Stimulated activated CD8-positive, alpha-beta memory T cell treated with anti-CD3 and anti-CD28 coated beads, Interleukin-12 subunit alpha, Interleukin-12 subunit beta, amount 100 ng/mL, for 1 hour (primary cell): ENCODE measurements at places on chromosomes 5 and 9.

- DNase-seq = no peak
Measured at GRCh38 chr9:8723195-8723594, 923.6 kb upstream of the DMAC1 start.

DNA sequence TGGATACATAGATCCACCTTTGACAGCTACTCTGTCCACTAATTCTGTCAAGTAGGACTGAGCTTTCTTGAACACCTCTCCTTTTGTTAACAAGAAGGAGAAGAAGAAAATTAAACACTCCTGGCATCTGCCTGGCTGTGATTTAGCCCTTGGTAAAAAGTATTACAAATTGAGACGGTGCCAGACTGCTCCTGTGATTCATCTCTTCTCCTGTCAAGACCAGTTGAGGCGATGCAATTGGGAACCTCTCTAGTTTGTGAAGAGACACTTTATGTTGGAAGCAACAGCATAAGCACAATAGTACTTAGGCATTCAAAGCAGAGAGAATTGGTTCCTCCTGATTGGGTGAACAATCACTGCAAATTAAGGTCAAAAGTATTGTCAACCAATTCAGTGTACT is 72.7 kb downstream of the GHR start:
- DNase-seq = no peak

DNA sequence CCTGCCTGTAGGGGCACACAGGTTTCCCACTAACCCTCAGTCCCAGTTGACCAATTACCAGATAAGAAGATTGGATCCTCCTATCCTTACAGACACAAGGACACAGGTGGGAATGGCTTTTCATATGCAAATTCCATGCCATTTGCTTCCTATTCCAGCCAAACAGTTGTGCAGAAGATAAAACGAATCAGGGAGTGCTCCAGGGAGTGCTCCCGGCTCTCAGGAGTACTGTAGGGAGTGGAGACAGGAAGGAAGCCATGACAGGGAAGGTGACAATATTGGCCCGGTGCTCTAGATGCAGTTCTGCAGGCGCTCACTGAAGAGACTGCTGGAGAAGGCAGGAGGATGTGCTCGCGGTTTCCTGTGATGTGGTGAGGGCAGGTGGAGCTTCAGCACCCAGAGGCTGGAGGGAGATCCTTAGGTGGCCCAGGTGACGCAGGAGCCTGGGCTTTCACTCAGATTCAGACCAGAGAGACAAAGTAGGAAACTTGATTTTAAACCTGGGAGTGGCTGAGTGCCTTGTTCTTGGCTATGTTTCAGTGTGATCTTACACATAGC is 260.0 kb downstream of the AUH start:
- DNase-seq = peak; percentile 52

GRCh38 chr5:148072207-148072606 is 8.4 kb downstream of the SPINK5 start:
- DNase-seq = no peak

GRCh38 chr5:31748458-31749172 is 109.7 kb downstream of the PDZD2 start:
- DNase-seq = no peak

GRCh38 chr9:132409828-132410528 is at the start of gene CFAP77:
CFAP77 (plus strand) TSS chr9:132410211; CDS start chr9:132410272, 61 bp downstream.
- no peak for DNase-seq

DNA sequence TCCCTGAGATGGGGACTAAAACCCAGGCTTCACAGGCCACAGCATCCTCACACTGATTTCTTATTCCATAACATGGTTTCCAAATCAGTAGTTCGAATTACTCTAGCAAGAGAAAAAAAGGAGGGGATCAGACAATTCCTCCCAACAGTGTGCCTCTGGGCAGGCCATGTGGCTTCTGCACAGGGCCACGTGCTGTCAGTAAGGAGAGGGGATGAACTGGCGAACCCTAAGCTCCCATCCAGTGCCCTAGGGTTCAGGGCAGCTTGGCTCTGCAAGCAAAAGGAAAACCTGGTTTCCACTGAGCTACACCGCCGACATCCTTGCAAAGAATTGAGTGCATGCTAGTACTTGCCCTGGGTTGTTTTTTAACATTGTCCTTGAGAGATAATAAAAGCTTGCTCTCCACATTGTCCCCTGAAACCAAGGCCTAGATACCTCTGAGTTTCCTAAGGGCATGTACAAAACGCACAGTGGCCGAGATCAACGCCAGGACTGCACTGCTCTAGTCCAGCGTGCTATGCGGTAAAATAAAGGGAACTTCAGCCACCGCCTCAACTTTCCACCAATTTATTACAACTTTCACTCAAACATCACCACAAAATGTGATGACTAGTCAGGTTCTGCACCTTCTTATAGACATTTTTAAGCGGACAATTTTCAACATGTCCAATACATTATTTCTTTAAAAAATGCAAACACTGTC is 4.5 kb downstream of the CAMSAP1 start:
- no peak for DNase-seq

- no peak for DNase-seq
Measured at GRCh38 chr9:96556701-96557461, 62.8 kb downstream of the CDC14B start.

DNA sequence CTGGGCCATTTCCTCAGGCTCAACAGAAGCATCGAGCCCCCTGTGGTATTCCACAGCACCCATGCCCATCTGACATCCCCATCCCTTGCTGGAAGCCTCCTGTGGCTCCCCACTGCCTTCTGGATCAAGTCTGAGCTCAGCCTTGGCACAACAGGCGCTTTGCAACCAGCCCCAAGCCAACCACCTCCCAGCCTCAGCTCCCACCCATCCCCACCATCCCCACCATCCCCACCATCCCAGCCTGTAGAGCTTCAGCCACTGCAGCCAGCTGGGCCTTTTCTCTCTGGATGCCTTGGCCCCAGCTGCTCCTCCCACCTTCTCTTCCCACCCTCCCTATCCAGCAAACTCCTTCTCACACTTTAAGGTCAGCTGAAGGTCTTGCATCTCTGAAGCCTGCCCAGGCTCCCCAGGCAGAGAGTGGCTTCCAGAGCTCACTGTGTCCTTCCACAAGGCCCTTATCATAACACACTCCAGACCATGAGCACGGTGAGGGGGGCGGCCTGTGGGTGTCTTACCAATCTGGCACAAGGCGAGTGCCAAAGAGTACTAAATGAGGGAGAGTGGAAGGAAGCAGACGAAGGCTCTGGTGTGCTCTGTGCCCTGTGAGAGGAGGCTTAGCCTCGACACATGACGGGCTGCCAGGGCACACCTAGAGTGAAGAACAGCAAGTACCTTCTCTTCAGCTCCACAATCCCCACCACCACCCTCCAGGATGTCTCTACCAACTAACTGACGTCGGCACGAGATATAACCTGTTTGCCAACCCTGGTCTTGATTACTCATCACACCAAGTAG is 6.5 kb downstream of the HIGD2A start:
- DNase-seq = no peak

- DNase-seq = no peak
Measured at GRCh38 chr5:56070851-56071465, 76.2 kb upstream of the IL6ST start.

- no peak for DNase-seq
Measured at GRCh38 chr5:164627021-164627420, 1121.6 kb downstream of the MAT2B start.

GRCh38 chr9:127175319-127175715 is 52.9 kb upstream of the ANGPTL2 start:
- no peak for DNase-seq

- no peak for DNase-seq
Measured at GRCh38 chr5:171596391-171596878, 177.0 kb downstream of the FGF18 start.

DNA sequence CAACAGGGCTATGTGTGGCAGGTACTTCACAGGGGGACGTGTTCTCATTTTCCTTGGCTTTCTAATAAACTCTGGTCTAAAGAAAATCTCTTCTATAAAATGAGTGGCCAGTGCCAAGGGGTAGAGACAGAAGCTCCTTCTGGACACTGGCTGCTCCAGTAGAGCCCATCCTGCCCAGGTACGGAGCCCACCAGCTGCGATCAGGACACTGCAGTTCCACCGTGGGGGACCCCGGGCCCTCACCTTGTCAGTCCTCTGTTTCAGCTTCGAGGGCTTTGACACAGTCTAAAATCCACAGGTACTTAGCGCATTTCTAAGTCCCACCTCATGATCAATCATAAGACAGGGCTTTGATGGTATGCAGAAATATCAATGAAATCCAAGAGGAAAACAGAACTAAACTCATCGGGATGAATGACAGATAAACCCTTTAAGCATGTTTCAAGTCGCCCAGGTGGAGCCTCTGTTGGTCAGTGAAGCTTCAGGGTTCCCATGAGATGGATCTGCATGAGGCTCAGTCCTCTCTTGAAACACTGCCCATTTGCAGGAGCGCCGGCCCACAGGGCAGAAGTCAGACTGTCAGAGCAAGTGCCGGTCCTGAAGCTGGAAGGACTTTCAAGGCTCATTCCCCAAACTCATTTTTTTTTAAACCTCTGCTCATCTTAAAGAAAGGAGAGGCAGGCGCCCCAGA is 20.3 kb upstream of the TERT start:
- DNase-seq = no peak

GRCh38 chr5:169287529-169287928 is 13.4 kb downstream of the SLIT3 start:
- DNase-seq = no peak

GRCh38 chr5:145718956-145719355 is 116.2 kb downstream of the PRELID2 start:
- DNase-seq = no peak

DNA sequence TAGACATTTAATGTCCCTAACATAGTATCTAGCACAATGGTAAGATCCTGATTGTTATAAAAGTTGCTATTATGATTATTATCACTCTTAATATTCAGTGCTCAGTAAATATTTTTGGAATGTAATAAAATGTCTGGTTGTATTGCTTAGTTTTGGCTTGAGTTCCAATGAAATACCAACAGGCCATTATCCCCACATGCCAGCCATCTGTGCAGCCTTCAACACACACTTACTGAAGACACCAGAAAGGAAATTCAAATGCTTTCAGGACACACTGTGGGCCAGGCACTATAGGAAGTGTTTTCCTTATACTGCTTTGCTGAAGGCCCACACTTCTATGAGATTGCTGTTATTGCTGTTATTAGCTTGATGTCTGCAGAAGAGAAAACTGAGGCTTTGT is 157.5 kb downstream of the TRIM32 start:
- DNase-seq = no peak

DNA sequence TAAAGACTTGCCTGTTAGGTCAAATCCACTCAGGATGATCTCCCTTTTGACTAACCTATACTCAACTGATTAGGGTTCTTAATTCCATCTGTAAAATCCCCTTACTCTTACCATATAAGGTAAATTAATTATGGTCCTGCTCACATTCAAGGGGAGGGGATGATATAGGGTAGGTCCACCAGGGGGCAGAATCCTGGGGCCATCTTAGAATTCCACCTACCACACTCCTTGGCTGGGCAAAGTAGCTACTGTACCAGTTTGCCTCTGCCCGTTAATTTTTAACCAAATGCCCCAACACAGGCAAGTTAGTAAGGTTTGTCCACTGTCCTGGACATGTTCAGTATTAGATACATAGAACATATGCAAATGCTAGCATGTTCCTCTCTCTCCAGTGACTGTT is 262.4 kb downstream of the SEMA5A start:
- no peak for DNase-seq

GRCh38 chr5:95972196-95972595 is 10.5 kb upstream of the ELL2 start:
- DNase-seq = no peak

DNA sequence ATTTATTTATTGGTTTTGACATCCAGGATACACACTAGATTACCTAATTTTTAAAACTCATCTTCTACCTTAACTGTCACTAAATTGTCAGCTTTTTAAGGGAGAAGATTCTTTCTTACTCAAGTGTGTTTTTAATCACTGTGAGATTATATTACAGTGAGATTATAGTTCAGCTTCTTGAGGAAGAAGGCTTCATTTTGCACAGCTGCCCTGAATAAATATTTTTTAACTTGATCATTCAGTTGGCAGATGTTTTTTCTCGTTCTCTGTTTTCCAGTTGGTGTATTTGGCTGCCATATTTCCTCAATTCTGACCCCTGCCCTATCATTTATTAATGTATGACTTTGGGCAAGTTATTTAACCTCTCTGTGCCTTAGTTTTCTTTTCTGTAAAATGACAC is 15.0 kb upstream of the ELL2 start:
- DNase-seq = no peak

DNA sequence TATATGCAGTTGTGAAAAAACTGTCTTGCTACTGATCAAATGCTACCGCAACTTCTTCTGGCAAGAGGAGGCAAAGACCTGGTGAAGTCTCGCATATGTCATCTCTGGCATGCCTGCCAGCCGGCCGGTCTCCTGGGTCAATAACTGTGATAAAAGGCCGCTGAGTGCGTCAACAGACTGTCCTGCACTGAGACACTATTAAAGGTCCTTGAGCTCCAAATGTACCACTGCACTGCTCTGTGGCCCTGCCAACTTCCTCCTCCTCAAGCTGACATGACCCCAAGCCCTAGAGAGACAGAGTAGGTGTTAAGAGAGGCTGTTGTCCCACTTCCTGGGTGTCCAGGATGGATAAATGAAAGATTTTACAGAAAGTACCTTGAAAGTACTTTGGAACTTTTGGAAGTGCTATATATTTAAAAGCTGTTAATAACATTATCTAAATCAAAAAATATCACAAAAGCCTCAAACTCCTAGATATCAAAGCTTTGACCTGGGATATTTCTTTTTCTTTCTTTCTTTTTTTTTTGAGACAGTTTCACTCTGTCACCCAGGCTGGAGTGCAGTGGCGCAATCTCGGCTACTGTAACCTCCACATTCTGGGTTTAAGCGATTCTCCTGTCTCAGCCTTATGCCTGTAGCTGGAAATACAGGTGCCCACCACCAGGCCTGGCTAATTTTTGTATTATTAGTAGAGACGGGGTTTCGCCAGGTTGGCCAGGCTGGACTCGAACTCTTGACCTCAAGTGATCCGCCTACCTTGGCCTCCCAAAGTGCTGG is 31.5 kb downstream of the RAPGEF1 start:
- no peak for DNase-seq

- no peak for DNase-seq
Measured at GRCh38 chr9:16519001-16519400, 351.5 kb downstream of the BNC2 start.

DNA sequence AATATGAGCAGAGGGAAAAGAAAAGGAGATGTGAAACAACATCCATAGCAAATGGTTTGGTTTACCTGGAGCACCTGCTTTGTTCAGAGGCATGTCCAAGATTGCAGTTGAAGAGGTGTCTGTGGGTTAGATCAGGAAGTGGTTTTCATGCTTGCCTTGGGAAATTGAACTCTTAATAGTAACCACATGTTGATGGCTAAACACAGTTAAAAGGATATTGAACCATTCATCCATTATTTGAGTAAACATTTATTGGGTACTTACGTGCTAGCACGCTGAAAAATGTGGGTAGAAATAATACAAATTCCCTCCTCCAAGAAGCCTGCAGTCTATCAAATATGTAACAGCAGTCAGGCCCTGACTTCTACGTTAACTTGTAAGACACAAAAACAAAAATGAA is 235.7 kb upstream of the TNC start:
- DNase-seq = no peak

- no peak for DNase-seq
Measured at GRCh38 chr9:546797-547223, 294.7 kb upstream of the DMRT1 start.

DNA sequence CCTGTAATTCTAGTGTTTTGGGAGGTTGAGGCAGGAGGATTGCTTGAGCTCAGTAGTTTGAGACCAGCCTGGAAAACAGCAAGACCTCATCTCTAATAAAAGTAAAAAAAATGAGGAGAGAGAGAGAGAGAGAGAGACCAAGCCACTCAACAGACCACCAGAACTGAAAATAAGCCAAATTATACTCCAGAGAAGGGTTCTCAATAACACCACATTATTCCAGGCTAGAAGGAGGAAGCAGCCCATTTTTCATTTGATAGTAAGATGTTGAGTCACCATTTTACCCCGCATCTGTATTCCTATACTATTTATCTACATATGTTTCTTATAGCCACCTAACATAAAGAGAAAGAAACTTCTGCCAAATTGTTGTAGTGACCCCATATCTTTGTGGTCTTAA is 134.8 kb downstream of the PCSK5 start:
- no peak for DNase-seq
